ENCODE measurements at places on chromosomes 6 and 20.

GRCh38 chr6:68069921-68070710 is 565.0 kb upstream of the ADGRB3 start:
- no peak for DNase-seq

DNA sequence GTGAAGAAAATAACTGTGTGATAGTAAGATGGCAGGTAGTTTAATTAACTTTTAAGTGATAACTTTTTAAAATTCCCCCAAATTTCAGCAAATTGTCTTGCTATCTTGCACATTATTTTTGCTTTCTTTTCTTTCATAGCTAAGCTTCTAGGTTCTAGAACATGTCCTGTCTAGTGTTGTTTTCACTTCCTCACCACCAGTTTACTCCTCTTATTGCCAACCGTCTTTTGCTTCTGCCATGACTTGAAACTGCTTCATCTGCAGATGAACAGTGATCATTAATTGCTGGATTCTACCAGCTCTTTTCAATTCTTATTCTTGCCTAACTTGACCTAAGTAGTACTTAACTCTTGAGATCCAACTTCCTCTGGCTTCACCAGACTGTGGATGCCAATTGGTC is 137.8 kb downstream of the CENPW start:
- no peak for DNase-seq

DNA sequence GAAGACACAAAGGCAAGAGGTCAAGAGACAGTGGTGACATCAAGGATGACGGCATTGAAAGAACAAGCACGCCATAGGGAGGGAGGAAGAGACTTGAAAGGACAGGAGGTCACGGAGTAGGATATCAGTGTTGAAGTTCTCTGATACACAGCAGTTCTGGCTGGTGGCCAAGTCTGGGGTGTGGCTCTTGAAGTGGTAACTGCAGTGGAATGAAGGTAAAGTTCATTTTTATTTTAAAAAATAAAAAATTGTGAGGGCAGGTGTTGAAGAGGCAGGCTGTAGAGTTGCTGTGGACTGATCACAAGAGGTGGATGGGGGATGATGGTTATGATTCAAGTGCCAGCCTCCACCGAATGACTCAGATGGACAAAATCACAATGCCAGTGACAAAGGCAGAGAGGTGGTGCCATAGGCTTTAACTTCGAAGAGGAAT is 53.2 kb upstream of the BMP2 start:
- DNase-seq = no peak

- DNase-seq = no peak
These were observed 10.7 kb downstream of the ZFAND3 start for GRCh38 chr6:37830225-37830624.

GRCh38 chr6:56507517-56507916 is 135.2 kb downstream of the DST start:
- no peak for DNase-seq

DNA sequence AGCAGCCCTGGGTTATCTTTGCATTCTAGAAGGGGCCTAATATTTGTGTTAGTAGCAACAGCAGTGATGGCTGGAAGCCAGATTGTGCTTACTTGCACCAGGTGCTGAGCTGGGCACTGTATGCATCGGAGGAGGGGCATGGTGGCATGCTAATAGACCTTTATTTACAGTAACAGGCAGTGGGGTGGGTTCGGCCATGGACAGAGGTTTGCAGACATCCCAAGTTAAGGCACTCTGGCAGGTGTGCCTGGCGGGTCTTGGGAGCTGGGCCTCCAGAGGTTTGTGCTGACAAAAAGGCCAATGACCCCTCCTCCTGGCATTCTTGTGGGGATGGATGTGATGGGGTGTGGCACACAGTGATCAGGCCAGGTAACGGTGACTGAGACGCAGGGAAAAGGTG is 39.0 kb upstream of the CD93 start:
- DNase-seq = no peak

- no peak for DNase-seq
These were observed 69.9 kb upstream of the FLRT3 start for GRCh38 chr20:14407336-14407735.

GRCh38 chr6:617456-618100 is 39.3 kb downstream of the HUS1B start:
- DNase-seq = no peak

DNA sequence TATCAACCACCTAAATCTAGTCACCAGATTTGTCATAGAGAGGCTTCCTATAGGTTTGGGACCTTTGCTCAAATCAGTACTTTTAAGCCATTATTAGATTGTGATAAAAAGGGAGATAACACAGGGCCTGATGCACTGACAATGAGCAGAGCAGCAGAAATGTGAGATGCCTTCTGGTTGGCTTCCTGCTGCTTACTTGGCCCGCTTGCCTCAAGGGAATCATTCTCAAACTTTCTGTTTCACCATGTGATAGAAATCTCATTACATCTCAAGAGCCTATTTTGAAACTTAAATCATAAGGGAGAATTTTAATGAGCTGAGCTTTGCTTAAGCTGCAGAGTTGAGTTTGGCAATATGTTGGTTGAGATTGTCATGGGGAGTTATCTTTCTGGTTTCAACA is 606.0 kb downstream of the DHX35 start:
- no peak for DNase-seq

DNA sequence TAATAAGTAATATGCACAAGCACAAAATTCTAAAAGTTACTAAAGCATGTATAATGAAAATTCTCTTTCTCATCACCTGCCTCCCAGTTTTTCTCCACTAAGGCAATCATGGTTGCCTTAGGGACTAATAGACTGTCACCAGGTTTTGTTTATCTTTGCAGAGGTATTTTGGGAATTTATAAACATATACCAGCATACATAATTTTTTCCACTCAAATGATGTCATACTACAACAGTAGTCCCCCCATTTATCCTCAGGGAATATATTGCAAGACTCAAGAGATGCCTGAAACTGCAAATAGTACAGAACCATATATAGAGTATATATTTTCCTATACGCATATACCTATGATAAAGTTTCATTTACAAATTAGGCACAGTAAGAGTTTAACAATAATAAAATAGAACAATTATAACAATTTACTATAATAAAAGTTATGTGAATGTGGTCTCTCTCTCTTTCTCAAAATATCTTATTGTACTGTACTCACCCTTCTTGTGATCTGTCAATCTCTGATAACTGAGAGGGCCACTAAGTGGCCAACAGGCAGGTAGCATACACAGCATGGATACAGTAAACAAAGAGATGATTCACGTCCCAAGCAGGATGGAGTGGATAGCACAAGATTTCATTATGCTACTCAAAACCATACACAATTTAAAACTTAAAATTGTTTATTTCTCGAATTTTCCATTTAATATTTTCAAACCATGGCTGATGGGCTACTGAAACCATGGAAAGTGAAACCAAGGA is 19.7 kb downstream of the RBL1 start:
- no peak for DNase-seq

DNA sequence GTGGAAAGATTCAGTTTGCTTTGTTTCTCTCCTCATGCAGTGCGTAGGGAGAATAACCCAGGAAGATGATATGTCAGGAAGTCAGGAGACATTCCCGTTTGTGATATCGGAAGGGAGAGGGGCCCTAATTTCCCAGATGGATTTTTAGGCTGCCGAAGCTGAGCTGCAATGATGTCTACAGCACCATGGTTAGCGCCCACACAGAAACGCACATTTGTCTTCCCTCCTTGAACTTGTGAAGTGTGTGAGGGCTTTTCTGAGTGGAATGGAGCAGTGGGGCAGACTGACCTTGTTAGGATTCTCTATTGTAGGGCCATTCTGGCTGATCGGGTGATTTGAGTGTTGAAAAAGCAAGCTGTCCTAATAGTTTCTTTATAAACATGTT is 191.3 kb upstream of the ARG1 start:
- DNase-seq = no peak

DNA sequence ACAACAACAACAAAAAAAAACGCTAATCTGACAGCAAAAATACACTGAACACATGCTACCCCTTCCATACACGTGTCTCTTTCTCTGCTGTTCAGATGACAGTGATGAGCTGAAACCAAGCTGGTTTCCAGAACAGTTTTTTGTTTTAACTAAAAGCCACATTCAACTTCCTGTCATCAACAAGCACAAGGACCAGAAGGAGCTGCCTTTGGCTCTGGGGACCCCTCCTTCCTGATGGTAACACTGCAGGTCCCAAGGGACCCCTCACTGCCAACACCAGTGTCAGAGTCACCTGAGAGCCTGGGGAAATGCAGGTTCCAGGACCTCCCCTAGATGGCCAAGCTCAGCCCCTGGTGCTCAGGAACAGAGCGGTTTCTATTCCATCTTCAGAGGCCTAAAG is 6.0 kb downstream of the CST7 start:
- no peak for DNase-seq

GRCh38 chr20:11217326-11218172 is 543.8 kb upstream of the JAG1 start:
- DNase-seq = no peak

DNA sequence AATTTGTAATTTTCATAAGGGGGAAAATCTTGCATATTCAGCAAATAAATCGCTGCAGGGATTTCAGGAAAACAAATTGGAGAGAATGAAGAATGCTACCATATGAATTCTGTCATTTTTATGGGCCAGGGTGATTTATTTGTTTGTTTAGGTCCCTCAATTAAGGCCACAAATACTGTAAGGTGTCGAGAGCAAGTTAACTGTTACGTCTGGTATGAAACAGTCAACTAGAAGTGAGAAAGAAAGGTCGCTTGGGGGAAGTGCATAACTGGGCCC is 166.9 kb upstream of the TSHZ2 start:
- DNase-seq = no peak

DNA sequence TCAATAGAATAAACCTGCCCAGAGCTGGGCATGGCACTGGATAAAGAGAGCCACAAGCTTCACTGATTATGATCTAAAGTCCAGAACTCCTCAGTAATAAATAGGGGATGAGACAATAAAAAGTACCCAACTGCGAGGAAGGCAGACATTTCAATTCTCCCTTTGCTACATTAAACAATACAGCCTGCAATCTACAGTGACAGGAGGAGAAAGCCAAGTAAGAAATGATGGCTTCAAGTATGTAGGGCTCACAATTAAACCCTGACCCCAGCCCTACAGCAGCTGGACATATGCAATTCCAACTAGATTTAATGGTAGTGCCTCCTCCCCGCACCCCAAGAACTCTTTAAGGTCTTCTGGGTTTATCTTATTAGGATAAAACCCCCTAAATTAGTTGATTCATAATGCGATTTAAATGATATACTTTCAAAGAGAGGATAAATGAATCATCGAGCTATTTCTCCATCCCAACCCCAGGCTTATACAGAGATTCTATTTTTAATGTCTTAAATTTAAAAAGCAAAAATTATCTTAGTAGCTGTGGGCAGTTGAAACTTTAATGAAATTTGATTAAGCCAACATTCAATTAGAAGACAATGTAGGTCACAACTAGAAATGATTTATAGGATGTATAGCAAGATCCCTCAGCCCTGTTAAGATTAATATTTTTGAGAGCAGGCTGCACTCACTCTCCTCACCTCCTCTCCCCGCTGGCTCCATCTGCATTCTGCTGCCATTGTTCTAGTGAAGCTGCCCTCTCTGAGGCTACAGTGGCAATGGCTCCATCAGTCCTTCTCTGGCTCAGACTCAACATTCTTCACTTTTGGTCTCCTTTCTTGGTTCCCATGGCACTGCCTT is 57.1 kb downstream of the OGFRL1 start:
- no peak for DNase-seq

DNA sequence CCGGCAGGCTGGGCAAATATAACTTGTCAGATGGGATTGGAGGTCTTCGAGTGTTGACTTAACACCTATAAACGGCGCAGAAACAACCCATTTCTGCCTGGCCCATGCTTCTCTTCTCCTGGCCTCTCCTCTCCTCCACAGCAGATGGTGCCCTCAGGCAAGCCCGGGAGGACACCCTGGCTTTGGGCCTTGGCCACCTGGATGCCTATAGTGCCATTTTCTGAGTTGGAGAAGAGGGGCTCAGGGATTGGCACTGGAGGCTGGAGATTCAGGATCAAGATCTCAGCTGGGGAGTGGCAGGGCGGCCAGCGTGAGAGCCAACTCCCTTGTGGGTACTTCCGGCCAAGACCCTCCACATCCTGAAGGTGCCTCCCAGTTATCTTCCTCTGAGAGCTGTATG is 211.9 kb upstream of the PMEPA1 start:
- peak; percentile 25 for DNase-seq

DNA sequence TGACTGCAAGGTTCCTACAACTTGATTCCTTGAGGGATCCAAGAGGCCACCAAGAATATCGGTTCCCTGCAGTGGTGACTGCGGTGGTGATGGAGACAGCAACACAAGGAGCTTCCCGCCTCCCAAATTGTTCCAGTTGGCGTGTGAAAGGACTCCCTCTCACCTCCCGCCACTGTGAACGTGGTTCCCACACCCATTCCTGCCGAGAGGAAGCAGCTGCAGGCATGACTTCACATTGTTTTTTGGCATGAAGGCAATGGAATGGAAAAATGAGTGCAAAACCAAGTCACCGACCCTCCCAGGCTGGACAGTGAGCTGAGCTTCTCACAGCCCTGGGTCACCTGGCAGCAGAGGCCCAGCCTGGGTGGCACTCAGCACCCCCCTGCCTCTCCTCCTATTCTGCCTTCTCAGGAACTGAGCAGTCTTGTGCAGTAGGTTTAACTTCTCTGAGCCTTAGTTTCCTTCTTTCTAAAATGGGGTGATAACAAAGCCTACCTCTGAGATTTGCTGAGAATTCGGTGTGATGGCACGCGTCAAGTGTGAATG is 75.0 kb downstream of the CNKSR3 start:
- DNase-seq = no peak

- DNase-seq = peak; percentile 95
These were observed 741 bp upstream of the PNISR start for GRCh38 chr6:99425647-99426450.
